CD4-positive, CD25-positive, alpha-beta regulatory T cell (primary cell): ENCODE measurements at places on chromosomes 1 and 21. TPM values are rescaled to one million over a fixed set of nuclear protein-coding genes. Genes with fewer than 3 reads are reported as not detected.

DNA sequence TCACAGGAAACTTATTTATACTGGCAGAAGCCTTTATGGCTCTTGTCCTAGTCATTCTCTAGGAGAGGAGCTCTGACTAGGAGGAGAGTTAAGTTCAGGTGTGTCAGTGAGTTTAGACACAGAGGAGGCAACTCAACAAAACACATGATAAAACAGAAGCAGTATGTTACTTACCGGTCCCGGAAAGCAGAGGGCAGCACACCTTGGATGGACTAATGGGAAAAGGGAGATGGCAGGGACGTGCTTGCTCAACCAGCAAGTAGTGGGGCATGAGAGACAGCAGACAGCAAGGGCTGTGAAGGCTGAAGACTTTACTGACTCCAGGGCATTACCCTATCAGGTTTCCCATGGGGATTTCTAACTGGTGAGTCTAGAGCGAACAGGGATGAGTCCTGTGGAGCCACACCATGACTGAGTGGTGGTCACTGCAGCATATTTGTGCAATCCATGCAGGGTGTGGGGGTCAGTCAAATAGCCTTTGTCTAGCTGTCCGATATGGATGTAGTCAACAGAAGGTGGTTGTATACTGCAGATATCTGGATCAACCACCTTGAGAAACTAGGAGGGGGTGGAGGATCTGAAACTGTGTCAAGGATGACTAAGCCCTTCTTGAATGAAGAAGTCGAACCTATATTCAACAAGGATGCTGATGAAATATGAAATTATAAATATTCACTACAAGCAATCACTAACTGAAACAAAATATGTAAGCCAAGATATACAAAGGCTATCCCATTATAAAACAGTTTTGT lies 596.3 kb upstream of the CHRM3 start:
- H3K27me3 ChIP-seq, result no peaks in the 10 kb centered on the region
- no peaks in the 10 kb centered on the region for H3K36me3 ChIP-seq
- no peak for DNase-seq
- no peaks in the 10 kb centered on the region for H3K4me1 ChIP-seq
- no peak overlapping the region for H3K4me3 ChIP-seq

DNA sequence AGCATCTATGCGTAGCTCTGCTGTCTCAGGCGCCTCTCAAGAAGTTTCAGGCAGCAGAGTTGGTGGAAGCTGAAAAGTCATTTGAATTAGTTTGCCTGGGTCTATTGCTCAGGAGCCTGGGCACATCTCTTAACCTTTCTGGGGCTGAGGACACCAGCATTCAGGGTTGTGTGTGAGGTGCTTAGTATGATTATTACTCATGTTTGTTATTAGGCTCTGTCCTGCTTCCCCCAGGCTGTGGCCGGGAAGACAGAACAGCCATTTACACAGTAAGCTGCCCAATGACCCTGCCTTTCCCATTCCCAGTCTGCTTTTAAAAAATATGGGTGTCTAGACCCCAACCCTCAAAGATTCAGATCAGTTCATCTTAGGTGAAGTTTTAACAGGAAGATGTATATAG lies 53.9 kb upstream of the CACNA1E start:
- H3K4me1 ChIP-seq, result no peaks in the 10 kb centered on the region
- no peaks in the 10 kb centered on the region for H3K27me3 ChIP-seq
- no peak overlapping the region for H3K27ac ChIP-seq
- no peaks in the 10 kb centered on the region for H3K36me3 ChIP-seq

GRCh38 chr21:43703035-43703880 lies 15.7 kb upstream of the PDXK start:
- H3K27ac ChIP-seq, result no peak overlapping the region
- DNase-seq, result no peak
- H3K36me3 ChIP-seq, result no peaks in the 10 kb centered on the region
- no peaks in the 10 kb centered on the region for H3K27me3 ChIP-seq
- H3K4me3 ChIP-seq, result no peak overlapping the region
- H3K4me1 ChIP-seq, result no peaks in the 10 kb centered on the region

GRCh38 chr21:26965040-26965906 lies 1.6 kb downstream of the ADAMTS5 start:
- peaks cover 2% of the 10 kb centered on the region for H3K27me3 ChIP-seq
- no peak overlapping the region for H3K4me3 ChIP-seq
- H3K36me3 ChIP-seq, result no peaks in the 10 kb centered on the region
- H3K4me1 ChIP-seq, result no peaks in the 10 kb centered on the region
- H3K27ac ChIP-seq, result no peak overlapping the region

GRCh38 chr1:75615613-75616435 lies 4.9 kb upstream of the SLC44A5 start:
- peaks cover 24% of the 10 kb centered on the region for H3K27me3 ChIP-seq
- H3K4me1 ChIP-seq, result peaks cover 4% of the 10 kb centered on the region
- no peak overlapping the region for H3K27ac ChIP-seq
- no peak overlapping the region for H3K4me3 ChIP-seq
- DNase-seq, result no peak

GRCh38 chr21:36188937-36189336 lies 32.3 kb downstream of the DOP1B start:
- H3K4me1 ChIP-seq, result peaks cover 3% of the 10 kb centered on the region
- no peak overlapping the region for H3K27ac ChIP-seq
- no peak for DNase-seq
- H3K36me3 ChIP-seq, result peaks cover 10% of the 10 kb centered on the region
- H3K27me3 ChIP-seq, result no peaks in the 10 kb centered on the region

- no peak for DNase-seq
- H3K4me3 ChIP-seq, result no peak overlapping the region
- no peaks in the 10 kb centered on the region for H3K36me3 ChIP-seq
Observed at GRCh38 chr1:202072211-202072765, 50.4 kb upstream of the GPR37L1 start.

- H3K27ac ChIP-seq, result no peak overlapping the region
- H3K4me3 ChIP-seq, result no peak overlapping the region
- no peak for DNase-seq
- H3K4me1 ChIP-seq, result no peaks in the 10 kb centered on the region
- no peaks in the 10 kb centered on the region for H3K36me3 ChIP-seq
Observed at GRCh38 chr1:208595745-208596144, 351.6 kb upstream of the PLXNA2 start.

Gene ETV3L
- polyA plus RNA-seq, result not detected

Gene OR2G6
- not detected for polyA plus RNA-seq

Gene KRTAP12-2
- not detected for polyA plus RNA-seq
